ENCODE measurements at places on chromosomes 7 and 10.

DNA sequence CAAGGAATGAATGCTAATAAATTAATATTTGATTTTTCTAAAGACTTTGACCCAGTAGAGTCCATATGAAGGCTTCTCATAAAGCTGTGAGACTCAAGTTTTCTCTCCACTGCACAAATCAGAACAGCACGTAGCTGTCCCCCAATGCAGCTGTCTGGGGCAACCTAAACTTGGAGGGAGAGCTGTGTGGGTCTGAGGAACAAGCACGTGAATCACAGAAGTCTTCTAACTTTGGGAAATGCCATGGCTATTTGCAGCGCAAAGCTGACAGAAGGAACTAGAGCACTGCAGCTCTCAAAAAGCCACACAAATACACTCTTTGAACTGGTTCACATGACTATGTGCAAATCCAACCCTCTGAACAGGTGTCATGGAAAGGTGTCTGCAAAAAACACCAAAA lies 47.9 kb downstream of the COL1A2 start:
- no peak for DNase-seq

DNA sequence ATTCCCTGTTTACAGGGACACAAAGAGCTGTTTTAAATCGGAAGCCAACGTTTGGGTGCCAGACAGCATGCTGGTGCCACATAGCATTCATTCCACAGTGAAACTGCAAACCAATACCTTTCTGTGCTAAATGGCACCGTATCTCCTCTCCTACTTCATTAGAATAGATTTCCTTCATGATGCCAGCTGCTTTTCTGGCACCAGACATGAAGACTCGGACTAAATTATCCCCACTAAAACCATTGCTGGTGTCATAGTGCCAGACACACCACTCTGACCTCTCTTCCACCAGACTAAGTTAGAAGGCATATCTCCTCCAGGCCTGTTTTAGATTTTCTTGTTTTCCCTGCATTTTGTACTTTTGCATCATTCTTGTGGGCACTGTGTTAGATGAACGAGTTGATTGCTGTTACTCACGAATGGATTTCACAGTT lies 155.1 kb downstream of the ETV1 start:
- DNase-seq, result no peak

DNA sequence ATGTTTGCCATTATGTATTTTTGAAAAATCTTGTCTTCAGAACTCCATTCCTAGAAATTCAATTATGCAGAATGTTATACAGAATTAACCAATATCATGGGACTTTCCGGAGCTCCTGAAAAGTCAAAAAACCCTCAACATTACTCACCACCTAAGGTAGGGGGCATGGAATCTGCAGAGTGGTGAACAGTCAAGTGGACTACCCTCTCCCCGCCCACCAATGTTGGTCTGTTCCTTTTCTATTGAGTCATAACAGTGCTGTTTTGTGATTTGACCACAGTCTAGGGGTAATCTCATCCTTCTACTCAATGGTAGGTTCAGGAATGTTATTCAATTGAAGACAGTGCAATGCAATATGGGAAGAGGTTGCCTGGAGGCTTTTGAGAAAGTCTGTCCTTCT lies 130.5 kb upstream of the HABP2 start:
- no peak for DNase-seq

DNA sequence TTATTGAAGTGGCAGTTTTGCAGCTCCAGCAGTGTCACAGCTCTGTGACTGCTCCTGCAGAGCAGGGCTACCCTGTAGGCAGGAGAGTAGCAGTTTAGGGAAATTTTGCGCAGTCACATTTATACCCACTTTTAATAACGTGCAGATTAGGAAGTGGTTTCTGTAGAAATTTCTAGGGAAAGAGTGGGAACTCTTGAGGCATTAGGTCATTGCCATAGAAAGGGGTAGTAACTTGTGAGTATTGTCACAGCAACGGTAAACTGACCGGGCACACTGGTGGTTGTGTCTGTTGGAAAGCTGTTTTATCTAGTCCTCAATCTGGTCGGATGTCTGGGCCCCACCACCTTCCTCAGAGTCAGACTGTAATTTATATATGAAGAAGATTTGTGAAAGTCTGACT lies 51.9 kb downstream of the CDC14C start:
- DNase-seq, result no peak

GRCh38 chr10:69397972-69398371 lies 18.7 kb downstream of the TACR2 start:
- DNase-seq, result no peak

- DNase-seq, result no peak
Observed at GRCh38 chr10:84356928-84357327, 28.5 kb downstream of the CCSER2 start.

GRCh38 chr7:157938211-157938610 lies 601.4 kb downstream of the DNAJB6 start:
- DNase-seq, result no peak

DNA sequence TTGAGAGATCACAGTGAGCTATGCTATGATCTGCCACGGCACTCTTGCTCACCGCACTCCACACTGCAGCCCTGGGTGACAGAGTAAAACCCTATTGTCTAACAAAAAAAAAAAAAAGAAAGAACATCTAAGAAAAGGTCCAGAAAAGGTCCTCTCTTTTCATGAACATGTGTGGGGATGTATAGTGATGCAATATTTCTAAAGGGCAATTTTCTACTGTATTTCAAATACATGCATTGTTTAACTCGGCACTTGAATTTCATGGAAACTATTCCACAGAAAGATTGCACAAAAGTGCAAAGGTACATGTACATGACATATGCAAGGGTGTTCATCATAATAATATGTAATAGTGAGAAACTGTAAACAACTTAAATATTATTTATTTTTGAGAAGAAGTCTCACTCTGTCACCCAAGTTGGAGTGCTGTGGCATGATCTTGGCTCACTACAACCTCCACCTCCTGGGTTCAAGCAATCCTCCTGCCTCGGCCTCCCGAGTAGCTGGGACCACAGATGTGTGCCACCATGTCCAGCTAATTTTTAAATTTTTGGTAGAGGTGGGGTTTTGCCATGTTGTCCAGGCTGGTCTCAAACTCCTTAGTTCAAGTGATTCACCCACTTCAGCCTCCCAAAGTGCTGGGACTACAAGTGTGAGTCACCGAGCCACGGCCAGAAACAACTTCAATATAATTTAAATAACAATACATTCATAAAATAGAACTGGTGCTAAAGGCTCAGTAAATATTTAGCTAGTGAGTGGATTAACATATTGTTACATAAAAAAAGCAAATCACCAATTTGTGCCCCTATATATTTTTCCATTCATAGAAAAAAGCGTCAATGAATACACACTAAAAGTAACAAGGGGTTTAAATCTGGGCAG lies 1.3 kb upstream of the PPRC1 start:
- no peak for DNase-seq

GRCh38 chr7:17009007-17009719 lies 127.4 kb upstream of the AGR3 start:
- peak; percentile 73 for DNase-seq

GRCh38 chr10:116269619-116270018 lies 3.4 kb downstream of the GFRA1 start:
- no peak for DNase-seq

DNA sequence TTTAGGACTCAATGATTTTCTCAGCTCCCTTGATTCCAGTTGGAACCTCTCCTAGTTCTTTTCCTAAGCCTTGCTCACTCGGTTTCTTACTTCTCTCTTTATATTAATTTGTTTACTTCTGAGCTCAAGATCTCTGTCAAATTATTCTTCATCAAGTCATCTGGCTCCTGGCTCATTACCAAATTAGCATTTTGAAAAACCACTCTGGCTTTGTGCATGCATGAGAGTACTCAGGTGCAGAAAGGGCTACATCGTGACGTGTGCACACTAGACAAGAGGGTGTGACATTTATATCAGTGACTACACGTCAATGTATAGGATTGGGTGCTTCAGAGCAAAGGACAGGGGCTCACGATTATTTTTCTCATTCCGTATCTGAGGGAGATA lies 645.7 kb upstream of the DPP6 start:
- no peak for DNase-seq
